ENCODE measurements at places on chromosomes 7 and 10.

- no peak for DNase-seq
Measured at GRCh38 chr7:116197360-116197759, 13.0 kb upstream of the TES start.

- DNase-seq, result no peak
Measured at GRCh38 chr10:36671607-36672006, 453.8 kb upstream of the ANKRD30A start.

- no peak for DNase-seq
Measured at GRCh38 chr10:22598478-22598877, 115.9 kb downstream of the PIP4K2A start.

DNA sequence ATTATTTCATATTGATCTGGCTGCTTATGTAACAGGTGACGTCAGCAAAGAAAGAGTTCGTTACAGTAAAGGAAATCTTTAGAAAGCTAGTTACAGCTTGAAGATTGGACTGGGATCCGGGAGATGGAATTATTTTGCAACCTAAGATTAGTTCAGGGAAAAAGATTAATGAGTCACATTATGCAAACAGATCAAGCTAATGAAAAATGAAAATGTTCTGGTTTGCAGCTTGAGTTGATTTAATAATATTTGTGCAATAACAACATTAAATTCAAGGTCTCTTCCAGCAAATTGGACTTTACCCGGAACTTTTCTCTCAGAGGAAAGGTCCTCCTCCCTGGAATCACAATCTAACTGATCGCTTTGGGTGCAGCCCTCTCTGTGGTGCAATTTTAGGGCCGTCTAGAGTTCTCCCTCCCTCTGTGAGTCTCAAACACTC is 119.5 kb downstream of the OTUD1 start:
- DNase-seq, result no peak

DNA sequence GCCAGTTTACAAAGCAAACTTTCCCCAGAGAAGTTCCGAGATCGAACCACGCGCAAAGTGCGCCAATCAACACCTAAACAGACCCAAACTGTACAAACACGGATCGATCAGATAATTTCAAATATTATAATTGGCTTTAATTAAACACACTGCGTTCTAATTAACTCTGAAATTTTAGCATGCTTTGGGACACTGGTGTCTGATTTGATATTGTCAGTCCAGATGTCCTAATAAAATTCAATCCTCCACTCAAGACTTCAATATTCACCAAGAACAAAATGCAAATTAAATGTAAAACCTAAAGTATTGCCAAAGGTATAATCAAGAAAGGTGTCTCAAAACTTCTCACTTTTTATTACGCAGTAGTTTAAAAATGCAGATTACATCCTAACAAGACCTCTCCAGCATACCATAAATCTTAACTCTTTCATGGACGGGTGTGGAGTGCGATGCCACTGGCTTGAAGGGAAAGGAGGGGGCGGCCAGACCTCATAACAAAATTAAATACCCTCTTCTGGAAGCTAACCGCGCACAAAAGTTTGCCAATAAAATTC is 5.9 kb upstream of the EBF3 start:
- DNase-seq, result no peak

DNA sequence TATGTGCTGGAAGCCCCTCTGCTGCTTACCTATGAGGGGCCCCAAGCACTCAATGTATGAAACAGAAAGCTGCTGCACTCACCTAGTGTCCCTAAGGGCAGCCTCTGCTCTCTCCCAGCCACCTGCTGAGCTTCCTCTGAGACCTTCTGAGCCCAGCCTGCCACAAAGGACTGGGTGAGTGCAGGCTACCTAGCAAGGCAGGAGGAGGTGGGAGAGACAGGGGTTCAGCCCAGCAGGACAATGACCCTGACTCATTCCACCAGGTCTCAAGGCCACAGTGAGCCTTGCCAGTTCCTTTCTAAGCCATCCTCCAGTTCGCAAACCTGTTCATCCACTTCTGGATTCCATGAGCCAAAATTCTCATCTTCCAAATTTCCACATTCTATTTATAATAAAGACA is 16.3 kb downstream of the VOPP1 start:
- DNase-seq, result no peak

DNA sequence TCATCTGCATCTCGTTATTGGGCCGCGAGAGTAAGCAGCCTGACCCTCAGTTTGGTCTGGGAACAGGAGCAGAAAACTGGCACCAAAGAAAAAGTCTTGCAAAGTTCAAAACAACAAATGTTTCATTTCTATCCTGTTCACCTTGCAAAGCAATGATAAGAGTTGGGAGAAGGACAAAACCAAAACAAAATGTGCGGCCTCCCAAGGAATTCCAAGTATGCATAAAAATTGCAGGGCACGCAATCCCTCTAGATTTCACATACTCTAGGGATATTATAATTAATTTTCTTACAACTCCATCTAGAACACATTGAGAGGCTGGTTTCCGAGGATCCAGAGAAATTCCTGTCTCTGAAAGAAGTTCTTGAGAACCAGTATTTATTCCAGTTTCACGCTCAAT is 20.1 kb downstream of the CHUK start:
- no peak for DNase-seq

GRCh38 chr10:132449051-132449810 is 52.2 kb downstream of the PWWP2B start:
- no peak for DNase-seq

- DNase-seq, result no peak
Measured at GRCh38 chr7:55108818-55109217, 90.0 kb downstream of the EGFR start.

DNA sequence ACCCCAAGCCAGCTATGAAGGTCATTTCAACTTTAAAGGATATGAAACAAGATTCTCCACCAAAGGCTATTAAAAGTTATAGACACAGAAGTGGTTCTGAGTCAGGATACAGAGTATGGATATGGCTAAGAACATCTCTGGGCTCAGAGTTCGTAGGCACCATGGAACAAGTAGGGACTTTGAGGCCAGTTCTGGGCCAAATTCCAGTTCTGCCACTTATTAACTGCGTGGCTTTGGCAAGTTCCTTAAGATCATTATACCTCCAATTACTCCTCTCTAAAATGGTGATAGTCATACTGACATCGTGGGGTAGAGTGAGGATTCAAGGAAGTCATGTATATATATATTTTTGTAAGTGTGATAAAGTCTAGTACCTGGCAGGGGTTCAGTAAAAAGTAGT is 105.8 kb upstream of the NFE2L3 start:
- DNase-seq, result no peak

DNA sequence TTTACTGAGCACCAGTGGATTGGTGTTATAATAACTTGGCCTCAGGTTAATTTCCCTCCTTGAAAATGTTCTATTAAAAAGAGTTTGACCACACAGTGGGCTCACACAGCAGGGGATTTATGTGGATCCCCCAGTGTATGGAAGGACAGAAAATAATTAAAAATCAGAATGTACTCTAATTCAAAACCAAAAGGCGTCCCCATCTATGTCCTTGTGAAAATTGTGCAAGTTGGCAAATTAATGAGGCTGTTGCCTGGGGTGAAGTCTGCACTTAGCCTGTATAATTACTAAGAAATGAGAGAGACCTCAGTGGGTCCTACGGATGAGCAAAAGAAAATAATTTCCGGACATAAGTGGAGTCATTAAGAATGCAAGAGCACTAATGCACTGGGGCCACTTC is 31.1 kb downstream of the PIK3CG start:
- DNase-seq, result no peak

DNA sequence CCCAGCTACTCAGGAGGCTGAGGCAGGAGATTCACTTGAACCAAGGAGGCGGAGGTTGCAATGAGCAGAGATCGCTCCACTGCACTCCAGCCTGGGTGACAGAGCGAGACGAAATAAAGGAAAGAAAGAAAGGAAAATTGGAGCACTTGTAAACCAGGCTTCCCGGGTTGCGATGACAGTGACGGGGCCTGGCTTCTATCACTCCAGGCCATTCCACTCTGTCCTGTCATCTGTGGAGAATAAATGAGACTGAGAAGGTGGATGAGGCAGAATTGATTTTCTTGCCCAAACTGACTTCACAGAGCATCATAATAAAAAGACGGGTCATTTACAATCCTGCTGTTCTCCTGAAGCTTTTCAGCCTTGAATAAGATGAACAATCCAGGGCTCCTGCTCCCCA is 12.1 kb upstream of the KPNA7 start:
- DNase-seq, result no peak

- no peak for DNase-seq
Measured at GRCh38 chr7:112654322-112655216, 135.6 kb downstream of the TMEM168 start.

- DNase-seq, result no peak
Measured at GRCh38 chr7:125568799-125569198, 639.2 kb upstream of the POT1 start.

DNA sequence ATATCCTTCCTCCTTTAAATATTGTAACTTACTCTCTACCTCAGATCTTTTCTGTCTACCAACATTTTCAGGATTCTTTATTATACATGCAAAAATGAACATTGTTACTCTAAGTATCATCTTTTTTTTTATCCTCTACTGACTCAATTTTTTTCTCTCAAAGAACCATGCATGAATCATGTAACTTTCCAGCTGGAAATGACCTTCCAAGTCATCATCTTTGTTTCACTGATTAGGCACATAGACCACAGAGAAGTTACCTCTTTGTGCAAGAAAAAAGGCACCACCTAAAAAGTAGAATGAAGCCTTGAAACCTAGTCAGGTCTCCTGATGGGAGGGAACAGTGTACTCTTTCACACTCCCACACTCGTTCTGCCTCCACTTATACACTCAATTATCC is 234.9 kb downstream of the HGF start:
- DNase-seq, result no peak

- no peak for DNase-seq
Measured at GRCh38 chr10:123922126-123922525, 30.5 kb upstream of the CPXM2 start.

DNA sequence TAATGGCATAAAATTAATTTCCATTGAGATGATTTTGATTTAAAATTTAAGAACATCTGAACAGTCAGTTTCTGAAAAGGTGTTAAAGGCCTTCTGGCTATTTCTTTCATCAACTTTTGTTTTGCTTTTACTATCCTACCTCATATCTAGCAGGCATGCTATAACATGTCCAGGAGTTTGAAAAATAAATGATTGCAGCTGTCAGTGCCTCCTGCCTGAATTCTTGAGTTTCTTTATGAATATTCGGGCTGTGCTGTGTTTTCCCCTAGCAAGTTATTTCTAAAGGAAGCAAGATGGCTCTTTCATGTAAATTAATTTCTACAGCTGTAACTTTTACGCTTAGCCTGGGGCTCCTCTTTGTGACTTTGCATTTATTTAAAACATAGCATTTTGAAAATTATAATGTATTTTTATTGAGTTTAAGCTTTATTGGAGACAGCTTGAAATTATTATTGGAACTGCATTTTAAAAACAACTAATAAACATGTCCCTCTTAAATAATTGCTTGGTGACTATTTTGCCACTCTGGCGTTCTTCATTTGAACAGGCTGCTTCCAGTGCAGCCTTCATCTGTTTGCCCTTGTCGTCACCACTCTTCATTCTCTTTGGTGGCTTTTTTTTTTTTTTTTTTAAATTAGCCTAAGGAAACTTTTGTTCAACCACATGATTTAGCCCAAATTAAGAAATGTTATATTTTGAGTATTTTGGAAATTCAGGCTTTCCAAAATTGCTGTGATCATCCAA is 1083.4 kb upstream of the LRRN3 start:
- no peak for DNase-seq

GRCh38 chr10:93288679-93289634 is 193.2 kb downstream of the MYOF start:
- DNase-seq, result peak; percentile 39

- DNase-seq, result no peak
Measured at GRCh38 chr10:118012952-118013525, 33.7 kb downstream of the RAB11FIP2 start.

DNA sequence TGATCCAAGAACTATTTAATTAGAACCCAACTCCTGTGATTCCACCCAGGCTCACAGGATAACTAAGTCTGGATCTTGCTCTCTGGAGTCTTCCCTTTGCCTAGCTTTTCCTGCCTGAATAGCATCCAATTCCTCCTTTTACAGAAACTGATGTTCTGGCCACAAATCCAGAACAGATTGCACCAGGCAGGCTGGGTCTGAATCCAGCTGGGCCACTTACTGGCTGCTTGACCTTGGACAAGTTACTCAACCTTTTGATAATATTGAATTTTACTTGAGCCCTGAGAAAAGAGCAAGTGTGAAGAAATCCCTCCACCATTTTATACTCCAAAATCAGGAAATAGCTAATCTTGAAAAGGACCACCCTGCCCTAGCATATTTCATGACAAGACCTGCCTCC is 55.5 kb upstream of the SLC35G1 start:
- DNase-seq, result no peak

GRCh38 chr7:3497796-3498195 is 196.7 kb downstream of the SDK1 start:
- no peak for DNase-seq

DNA sequence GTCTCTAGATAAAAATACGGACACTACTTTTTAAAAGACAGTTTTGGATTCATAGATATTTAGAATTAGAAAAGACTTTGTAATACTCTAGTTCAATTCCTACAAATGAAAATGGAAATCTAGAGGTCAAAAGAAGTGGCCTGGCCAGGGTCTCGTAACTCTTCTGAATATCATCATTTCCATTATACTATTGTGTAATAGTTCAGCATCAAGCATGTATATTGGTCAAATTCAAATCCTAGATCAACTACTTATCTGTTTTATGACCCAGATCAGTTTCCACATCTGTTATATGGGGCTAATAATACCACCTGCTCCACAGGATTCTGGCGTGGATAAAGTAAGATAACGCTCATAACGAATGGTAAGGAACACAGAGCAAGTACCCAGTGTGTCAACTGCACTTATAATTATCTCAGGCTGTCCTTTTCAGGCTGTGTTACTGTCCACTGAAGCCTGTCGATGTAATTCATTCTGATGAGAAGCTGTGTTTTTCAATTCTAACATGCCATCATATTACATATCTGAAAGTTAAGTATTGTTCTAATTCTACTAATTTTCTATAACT is 54.3 kb downstream of the ARHGAP21 start:
- no peak for DNase-seq

- DNase-seq, result no peak
Measured at GRCh38 chr10:104340111-104340526, 1.9 kb upstream of the ITPRIP start.

Data from SW 1271 (cell line).